ENCODE measurements at places on chromosomes 5 and 9.

GRCh38 chr5:17381932-17382331, 116.1 kb upstream of the TAF11L2 start:
- DNase-seq = no peak

DNA sequence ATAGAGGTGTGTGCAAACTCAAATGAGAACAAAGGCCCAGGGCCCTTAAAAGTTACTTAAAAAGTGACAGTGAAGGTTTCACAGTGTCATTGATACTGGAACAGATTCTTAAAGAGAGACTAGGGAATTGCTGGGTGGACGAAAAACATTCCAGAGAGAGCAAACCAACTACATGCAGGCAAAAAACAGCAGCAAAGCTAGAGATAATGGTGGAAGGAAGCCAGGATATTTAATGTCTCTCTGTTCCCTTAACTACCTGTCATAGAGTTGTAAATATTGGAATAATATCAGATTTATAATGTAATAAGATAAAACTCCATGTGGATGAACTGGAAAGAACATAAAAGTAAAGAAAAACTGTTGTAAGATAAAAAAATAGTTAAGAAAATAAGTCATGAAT, 508.6 kb downstream of the TAF11L14 start:
- DNase-seq = no peak

GRCh38 chr5:169554251-169554650, 29.3 kb upstream of the SPDL1 start:
- no peak for DNase-seq

GRCh38 chr5:148976569-148977381, 86.1 kb downstream of the SH3TC2 start:
- DNase-seq = no peak

DNA sequence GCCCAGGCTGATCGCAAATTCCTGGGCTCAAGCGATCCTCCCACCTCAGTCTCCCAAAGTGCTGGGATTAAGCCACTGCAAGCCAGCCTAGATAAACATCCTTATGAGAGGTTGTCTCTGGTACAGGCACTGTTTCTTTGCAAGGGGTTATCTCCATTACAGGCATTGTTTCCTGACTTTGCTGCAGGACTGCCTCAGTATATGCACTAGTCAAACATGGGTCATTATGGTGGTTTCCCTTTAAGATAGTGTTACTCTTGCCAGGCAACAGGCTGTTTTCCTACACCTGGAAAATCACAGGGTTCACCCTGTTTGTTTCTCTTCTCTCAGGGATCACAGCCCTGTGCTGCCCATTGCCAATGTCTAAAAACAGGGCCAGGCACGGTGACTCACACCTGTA, 7.8 kb upstream of the CLTB start:
- DNase-seq = no peak

DNA sequence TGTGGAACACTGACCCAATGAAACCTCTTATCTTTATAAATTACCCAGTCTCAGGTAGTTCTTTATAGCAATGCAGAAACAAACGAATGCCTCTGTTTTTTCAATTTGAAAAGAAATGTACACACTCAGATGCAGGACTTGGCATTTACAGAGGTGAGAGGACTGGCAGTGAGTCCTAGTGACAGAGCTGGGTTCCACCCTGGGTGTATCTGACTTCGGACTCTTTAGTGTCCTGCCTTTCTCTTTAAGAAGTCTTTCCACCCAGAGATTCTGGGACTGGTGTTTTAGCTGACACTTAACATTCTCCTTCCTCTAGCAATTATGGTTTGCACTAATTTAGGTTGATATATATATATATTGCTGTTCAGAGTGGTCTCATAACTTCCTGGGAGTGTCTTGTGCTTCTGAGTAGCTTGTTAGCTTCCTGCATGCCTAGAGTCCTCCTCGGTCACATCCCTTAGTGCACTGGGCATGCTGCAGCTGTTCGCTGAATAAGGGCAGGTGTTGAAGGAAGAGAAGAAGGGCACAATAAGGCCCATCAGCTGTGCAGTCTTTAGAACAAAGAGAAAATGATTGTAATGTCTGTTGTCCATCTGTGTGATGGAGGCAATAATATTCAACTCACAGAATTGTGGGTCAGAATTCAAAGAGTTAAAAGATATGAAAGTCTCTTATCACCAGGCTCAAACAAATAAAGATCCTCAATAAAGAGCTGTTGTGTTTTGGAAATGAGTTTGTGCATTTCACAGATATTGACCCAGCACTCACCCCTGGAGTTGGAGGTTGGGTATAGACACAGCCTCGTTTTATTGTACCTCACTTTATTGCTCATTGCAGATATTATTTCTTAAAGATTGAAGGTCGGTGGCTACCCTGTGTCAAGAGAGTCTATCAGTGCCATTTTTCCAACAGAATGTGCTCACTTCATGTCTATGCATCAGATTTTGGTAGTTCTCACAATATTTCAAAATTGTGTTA, 187.1 kb downstream of the TRIM32 start:
- no peak for DNase-seq

DNA sequence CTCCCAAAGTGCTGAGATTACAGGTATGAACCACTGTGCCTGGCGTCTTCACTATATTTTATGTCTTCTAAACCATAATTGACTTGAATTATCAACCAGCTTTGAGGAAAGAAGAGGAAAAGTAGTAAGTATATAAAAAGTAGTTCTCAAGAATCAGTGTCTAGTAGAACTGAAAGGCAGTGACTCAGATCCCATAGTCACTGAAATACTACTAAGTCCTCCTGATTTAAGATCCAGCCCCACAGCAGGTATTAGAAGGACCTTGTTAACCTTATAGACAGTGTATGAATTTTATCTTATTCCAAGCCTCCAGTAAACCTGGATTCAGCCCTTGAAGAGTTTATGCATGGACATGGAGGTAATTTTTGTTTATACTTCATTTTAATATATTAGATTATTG, 31.5 kb downstream of the LNPEP start:
- DNase-seq = no peak

GRCh38 chr5:110900829-110901228, 162.0 kb downstream of the SLC25A46 start:
- no peak for DNase-seq

GRCh38 chr9:113589407-113589806, 125.9 kb downstream of the RGS3 start:
- DNase-seq = no peak

- DNase-seq = no peak
Observed at GRCh38 chr5:81424728-81425127, 30.8 kb upstream of the ACOT12 start.

- no peak for DNase-seq
Observed at GRCh38 chr5:56812110-56812509, 3.2 kb upstream of the MAP3K1 start.

DNA sequence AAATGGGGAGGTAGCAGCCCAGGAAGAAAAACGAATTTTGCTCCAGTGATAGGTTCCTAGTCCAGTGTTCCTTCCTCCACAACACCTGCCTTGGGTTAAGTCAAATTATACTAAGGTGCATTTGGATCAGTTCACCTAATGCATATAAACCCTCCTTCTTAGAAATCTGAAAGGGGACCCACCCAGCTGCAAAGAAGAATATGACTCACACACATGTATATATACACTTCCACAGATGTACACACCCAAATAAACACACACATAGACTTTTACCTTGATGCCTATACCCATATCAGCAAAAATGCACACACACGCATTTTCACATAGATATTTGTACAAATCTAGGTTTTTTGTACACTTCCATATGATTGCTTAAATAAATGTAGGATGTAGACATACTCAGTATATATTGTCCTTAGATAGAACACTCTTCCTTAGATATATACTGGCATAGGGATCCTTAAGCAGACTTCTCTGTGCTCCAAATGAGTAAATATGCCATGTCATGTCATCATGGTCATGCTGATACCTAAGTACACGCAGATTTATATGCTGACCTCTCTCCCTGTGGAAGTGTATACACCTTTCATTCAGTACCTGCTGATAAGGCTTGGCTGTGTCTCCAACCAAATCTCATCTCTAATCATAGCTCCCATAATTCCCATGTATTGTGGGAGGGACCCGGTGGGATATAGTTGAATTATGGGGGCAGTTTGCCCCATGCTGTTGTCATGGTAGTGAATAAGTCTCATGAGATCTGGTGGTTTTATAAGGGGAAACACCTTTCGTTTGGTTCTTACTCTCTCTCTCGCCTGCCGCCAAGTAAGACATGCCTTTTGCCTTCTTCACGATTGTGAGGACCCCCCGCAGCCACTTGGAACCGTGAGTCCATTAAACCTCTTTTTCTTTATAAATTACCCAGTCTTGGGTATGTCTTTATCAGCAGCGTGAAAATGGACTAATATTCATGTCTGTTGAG, 10.2 kb downstream of the ADRB2 start:
- no peak for DNase-seq

GRCh38 chr5:65674749-65675148, 47.2 kb downstream of the SGTB start:
- no peak for DNase-seq

DNA sequence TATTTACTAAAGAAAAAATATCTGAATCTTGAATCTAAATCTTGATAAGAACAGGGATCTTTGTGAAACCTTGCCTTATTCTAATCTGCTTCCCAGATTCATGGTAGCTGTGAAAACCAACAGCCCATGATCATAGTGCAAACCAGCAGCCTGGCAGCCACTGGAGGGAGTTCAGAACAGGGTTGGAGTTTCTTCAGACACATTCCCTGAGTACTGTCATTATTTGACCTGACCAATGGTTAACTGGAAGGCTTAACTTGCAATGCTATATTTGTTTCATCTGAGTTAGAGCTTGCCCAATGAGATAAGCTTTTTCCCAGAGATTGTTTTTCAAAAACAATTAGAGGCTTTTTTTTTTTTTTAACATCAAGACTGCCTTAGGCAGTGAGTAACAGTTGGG, 47.8 kb downstream of the LOX start:
- DNase-seq = no peak

GRCh38 chr9:79131246-79131774, 440.5 kb upstream of the TLE4 start:
- DNase-seq = no peak

DNA sequence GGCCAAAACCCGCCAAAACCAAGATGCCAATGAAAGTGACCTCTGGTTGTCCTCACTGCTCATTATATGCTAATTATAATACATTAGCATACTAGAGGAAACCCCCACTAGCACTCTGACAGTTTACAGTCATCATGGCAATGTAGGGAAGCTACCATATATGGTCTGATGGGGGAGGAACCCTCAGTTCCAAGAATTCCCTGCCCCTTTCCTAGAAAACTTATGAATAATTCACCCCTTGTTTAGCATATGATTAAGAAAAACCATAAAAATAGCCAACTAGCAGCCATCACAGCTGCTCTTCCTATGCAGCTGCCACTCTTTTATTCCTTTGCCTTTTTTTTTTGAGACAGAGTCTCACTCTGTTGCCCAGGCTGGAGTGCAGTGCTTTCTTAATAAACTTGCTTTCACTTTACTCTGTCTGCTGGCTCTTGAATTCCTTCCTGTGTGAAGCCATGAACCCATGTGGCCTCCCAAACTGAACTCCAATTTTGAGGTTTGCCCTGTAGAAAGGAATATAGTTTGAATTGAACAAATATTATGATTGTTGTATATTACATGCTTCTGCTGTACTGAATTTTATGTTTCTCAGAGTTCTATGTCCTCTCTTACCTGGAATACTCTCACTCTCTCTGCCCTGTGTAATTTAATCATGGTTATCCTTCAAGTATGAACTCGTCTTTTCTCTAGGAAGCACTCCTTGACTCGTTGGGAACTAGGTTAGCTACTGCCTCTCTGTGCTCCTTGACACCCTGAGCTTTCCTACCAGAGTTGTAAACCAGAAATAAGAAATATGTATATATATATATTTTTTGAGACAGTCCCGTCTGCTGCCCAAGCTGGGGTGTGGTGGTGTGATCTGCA, 59.8 kb downstream of the KIAA1958 start:
- no peak for DNase-seq

GRCh38 chr5:41722359-41722950, 147.8 kb downstream of the OXCT1 start:
- DNase-seq = no peak

DNA sequence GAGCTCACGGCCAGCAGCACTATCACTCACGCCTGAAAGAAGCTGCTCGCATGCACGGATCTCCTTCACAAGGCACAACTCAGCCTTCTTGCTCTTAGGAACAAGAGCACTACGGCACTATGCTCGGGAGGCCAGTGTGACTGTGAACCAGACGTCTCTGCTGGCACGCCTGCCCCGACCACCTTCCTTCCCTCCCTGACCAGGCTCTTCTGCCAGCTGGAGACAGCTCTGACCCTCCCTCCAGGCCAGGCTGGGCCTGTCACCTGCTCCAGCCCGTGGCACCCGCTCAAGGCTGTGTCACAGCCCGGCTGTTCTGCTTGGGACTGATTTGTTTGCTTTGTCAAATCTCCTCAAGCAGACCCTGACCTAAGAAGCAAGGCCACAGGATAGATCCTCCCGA, 7.0 kb downstream of the TBC1D9B start:
- DNase-seq = no peak

DNA sequence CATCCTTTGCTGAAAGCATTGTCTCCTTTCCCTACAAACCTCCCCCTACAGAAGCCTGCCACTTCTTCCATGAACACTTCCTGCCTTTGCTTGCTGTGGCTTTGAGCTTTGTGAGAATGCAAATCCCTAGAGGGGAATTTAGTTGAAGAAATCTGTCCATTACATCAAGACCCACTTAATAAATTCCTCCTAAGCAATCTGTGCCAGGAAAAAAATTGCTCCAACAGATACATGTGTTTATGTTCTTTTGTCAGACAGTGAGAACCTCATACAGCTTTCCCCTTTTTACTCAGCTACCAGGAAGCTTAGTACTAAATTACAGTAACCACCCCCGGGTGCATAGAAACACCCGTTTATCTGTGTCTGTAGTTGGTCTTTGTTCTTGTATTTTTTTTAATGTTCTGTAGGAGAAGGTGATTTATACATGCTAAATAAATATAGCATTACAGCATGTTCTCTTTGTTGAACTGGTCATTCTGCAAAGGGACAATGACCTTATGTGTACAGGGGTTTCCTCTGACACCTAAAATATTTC, 43.9 kb downstream of the SH3TC2 start:
- no peak for DNase-seq

- no peak for DNase-seq
Observed at GRCh38 chr9:98964911-98965336, 21.2 kb downstream of the COL15A1 start.

DNA sequence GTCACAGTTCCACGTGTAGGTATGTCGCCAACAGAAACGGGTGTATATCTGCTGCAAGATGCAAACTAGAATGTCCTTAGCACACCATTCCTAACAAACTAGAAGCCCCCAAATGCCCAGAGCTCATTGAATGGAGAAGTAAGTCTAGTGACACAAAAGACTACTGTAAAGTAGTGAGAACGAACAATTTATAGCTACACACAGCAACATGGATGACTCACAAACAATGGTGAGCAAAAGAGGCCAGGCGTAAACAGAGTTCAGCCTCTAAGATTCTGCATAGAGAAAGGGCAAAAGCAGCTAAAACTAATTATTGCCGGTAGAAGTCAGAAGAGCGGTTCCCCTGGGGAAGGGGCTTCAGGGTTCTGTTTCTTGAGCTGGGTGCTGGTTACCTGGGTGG, 74.7 kb downstream of the AMBP start:
- DNase-seq = no peak

GRCh38 chr9:135296735-135297455, 182.7 kb upstream of the PPP1R26 start:
- DNase-seq = no peak
